Trophoblast cell (in vitro differentiated cells and primary cell): ENCODE measurements at places on chromosomes 5 and 9.

- no peaks in the 10 kb centered on the region for H3K27me3 ChIP-seq
- no peak for DNase-seq
- no peak overlapping the region for H3K4me3 ChIP-seq
- no peak overlapping the region for H3K27ac ChIP-seq
Observed at GRCh38 chr5:32642276-32643002, 57.1 kb downstream of the SUB1 start.

DNA sequence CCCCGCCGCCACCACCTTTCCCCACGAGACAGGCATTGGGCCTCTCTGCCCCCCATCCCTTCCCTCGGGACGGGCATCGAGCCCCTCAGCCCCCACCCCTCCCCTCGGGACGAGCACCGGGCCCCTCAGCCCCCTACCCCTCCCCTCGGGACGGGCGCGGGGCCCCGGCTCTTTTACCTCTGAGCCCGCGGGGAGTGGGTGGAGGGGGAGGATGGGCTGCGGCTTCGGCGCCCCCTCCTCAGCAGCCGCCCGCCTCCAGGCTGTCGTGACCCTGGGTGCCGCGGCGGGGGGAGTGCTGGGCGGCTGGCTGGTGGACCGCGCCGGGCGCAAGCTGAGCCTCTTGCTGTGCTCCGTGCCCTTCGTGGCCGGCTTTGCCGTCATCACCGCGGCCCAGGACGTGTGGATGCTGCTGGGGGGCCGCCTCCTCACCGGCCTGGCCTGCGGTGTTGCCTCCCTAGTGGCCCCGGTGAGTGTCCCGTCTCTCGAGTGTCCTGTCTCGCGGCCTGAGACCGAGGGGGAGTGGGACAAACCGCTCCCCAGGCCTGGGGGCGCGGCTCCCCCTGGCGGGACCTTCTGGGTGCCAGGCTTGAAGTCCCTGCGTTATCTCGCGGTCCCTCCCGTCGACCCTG is 791 bp downstream of the SLC2A8 start:
- H3K36me3 ChIP-seq = peaks cover 29% of the 10 kb centered on the region
- H3K4me3 ChIP-seq = peak overlapping the region; percentile 97
- H3K27me3 ChIP-seq = no peaks in the 10 kb centered on the region
- H3K27ac ChIP-seq = peak overlapping the region; percentile 77

DNA sequence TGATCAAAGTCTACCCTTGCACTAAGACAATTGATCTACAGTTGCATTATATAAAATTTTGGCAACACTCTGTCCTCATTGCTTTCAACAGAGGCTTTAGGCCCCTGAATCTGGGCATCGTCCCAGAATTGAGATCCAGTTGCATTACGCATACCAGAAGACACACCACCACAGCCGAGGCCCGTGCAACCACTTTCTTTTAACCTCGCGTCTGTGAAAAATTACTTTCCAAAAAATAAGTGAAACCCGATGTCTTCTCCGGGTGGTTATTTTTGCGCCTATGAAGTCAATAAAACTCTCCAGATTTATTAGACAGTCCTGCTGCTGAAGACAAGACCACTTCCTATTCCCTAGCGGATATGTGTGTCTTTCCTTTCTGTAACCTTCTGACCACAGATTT is 52.1 kb upstream of the NFIB start:
- no peak for DNase-seq
- no peaks in the 10 kb centered on the region for H3K36me3 ChIP-seq
- no peaks in the 10 kb centered on the region for H3K27me3 ChIP-seq
- H3K27ac ChIP-seq = no peak overlapping the region

GRCh38 chr5:54845567-54845941 is 139.8 kb downstream of the ESM1 start:
- no peak overlapping the region for H3K4me3 ChIP-seq
- no peaks in the 10 kb centered on the region for H3K4me1 ChIP-seq
- no peak for DNase-seq
- no peaks in the 10 kb centered on the region for H3K27me3 ChIP-seq

GRCh38 chr9:119280740-119281485 is 88.3 kb downstream of the BRINP1 start:
- no peak for DNase-seq
- H3K27ac ChIP-seq = no peak overlapping the region
- no peaks in the 10 kb centered on the region for H3K27me3 ChIP-seq

GRCh38 chr9:73073337-73074175 is 78.1 kb upstream of the ANXA1 start:
- no peak overlapping the region for H3K4me3 ChIP-seq
- H3K36me3 ChIP-seq = no peaks in the 10 kb centered on the region
- H3K27me3 ChIP-seq = no peaks in the 10 kb centered on the region
- DNase-seq = no peak
- H3K27ac ChIP-seq = no peak overlapping the region

GRCh38 chr5:14557791-14558415 is 23.7 kb upstream of the OTULINL start:
- no peak for DNase-seq
- no peak overlapping the region for H3K4me3 ChIP-seq
- H3K27me3 ChIP-seq = peaks cover 3% of the 10 kb centered on the region
- H3K27ac ChIP-seq = no peak overlapping the region
- no peaks in the 10 kb centered on the region for H3K4me1 ChIP-seq

DNA sequence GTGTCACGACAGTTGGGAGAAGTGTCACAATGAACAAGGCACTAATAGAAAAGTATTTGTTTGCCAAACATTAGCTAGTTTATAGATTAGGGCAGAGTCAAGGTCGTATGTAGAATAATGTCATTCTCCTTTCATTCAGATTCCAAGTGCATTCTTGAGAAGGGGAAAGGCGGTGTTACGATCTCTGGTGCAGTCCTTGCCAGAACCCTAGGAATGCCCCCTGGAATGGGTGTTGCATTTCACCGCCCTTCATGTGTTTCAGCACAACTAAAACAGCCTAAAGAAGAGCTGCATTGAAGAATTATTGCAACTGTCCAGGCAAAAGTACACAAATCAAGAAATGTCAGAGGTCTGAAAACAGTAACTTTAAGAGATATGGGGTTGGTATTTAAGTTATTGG is 721.0 kb upstream of the WWC1 start:
- H3K4me3 ChIP-seq = no peak overlapping the region
- no peaks in the 10 kb centered on the region for H3K27me3 ChIP-seq
- H3K27ac ChIP-seq = no peak overlapping the region
- no peak for DNase-seq

- no peaks in the 10 kb centered on the region for H3K36me3 ChIP-seq
- peak; percentile 35 for DNase-seq
- H3K4me3 ChIP-seq = no peak overlapping the region
- no peaks in the 10 kb centered on the region for H3K4me1 ChIP-seq
- H3K27me3 ChIP-seq = no peaks in the 10 kb centered on the region
Observed at GRCh38 chr5:90803876-90804275, 245.3 kb downstream of the ADGRV1 start.

DNA sequence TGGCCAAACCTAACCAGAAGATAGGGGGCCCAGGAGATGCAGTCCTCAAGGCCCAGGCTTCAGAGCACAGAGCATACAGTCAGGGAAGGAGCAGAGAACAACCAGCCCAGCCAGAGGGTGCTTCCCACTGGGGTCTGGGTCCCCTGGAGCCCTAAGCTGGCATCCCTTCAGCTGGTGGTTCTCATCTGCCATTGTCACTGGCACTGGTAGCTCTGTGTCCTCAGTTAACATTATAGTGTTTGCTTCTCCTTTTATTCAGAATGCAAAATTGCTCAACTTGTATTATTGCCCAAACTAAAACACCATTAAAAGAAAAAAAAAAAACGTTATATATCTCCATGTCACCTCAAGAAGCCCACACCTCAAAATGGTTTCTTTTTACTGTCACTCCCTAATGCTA is 219.2 kb downstream of the ENC1 start:
- H3K27me3 ChIP-seq = no peaks in the 10 kb centered on the region
- DNase-seq = no peak
- no peak overlapping the region for H3K27ac ChIP-seq
- H3K4me1 ChIP-seq = no peaks in the 10 kb centered on the region
- H3K36me3 ChIP-seq = no peaks in the 10 kb centered on the region
- H3K4me3 ChIP-seq = no peak overlapping the region

GRCh38 chr5:10704949-10705621 is 55.9 kb downstream of the DAP start:
- H3K27me3 ChIP-seq = no peaks in the 10 kb centered on the region
- peaks cover 9% of the 10 kb centered on the region for H3K36me3 ChIP-seq
- H3K27ac ChIP-seq = peak overlapping the region; percentile 23
- H3K4me1 ChIP-seq = peaks cover 51% of the 10 kb centered on the region
- no peak overlapping the region for H3K4me3 ChIP-seq
- DNase-seq = peak; percentile 92

GRCh38 chr5:133480366-133480765 is 132.0 kb downstream of the FSTL4 start:
- no peak overlapping the region for H3K4me3 ChIP-seq
- no peak overlapping the region for H3K27ac ChIP-seq
- H3K36me3 ChIP-seq = no peaks in the 10 kb centered on the region
- peak; percentile 43 for DNase-seq
- H3K27me3 ChIP-seq = no peaks in the 10 kb centered on the region
- H3K4me1 ChIP-seq = peaks cover 13% of the 10 kb centered on the region

GRCh38 chr5:77175231-77175630 is 35.2 kb upstream of the PDE8B start:
- no peak for DNase-seq
- no peak overlapping the region for H3K27ac ChIP-seq
- peaks cover 11% of the 10 kb centered on the region for H3K27me3 ChIP-seq
